ENCODE measurements at places on chromosomes 3 and 15. TPM values are rescaled to one million over a fixed set of nuclear protein-coding genes. Genes with fewer than 3 reads are reported as not detected.

REC114 gene
- total RNA-seq: not detected

DNA sequence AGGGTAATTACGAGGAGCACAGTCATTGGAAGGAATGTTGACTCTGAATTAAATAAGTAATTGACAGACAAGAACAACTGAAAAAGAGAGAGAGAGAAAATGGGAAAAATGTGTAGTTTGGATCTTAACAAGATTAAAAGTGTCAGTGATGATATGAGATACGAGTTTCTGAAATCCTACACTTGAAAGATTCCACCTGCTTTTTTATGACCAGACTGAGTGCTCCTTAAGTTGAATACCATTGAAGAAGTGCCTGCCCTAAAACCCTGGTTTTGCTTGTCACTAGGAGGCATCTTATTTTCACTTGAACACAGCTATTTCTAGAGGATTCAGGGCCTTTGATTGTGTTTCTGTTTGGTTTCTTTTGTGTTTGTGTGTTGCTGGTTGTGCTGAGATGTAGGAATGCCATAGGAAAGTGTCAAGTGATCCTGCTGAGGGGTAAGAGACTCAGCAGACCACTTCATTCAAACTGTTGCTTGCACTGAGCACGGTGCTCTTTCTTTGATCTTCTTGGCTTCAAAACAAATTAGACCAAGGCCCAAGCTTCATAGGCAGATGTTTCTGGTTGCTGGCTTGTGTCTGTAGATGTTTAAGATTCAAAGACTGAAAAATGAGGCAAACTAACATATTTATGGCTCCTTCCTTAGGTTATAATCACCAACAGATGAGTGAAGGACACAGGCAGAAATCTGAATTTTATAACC lies 17.2 kb upstream of the ABHD10 start:
- no peak for DNase-seq

GRCh38 chr3:128323206-128324081 lies 143.2 kb downstream of the DNAJB8 start:
- DNase-seq: no peak

DNA sequence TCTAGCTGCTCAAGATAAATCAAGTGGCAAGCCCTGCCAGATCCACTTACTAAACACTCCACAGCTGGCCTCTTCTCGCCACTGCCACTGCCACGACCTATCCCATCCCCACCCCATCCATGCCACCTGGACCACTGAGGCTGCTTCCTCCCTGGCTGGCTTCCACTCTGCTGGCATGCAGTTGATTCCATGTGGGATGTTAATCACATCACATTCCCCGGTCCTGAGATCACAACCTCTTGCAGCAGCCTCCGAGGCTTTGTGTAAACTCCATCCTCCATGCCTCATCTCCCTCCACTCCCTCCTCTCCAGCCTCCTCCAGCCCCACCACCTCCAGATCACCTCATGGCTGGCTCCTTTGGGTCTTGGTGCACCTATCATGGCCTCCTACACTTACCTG lies 7.7 kb downstream of the NCKIPSD start:
- no peak for DNase-seq

FBXL22 gene
- total RNA-seq: 26.2 TPM

DNA sequence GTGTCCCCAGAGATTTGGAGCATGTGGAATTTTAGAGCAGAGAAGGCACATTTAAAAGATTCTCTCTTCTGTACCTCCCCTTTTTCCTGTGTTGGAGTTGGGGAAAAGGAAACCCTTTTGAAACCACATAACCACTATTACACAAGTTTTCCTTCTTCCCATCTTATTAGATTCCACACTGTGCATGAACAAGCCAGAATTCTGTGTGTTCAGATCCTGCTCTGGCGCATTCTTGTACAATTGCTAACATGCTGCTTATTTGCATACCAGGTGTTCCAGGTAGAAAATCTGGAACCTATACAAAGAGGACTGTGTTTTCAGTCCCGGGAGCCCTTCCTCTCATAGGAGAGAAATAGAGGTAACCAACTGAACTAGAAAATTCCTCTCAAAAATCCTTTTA lies 2.6 kb upstream of the CIB2 start:
- no peak for DNase-seq

CLDN18 gene
- not detected for total RNA-seq

DNA sequence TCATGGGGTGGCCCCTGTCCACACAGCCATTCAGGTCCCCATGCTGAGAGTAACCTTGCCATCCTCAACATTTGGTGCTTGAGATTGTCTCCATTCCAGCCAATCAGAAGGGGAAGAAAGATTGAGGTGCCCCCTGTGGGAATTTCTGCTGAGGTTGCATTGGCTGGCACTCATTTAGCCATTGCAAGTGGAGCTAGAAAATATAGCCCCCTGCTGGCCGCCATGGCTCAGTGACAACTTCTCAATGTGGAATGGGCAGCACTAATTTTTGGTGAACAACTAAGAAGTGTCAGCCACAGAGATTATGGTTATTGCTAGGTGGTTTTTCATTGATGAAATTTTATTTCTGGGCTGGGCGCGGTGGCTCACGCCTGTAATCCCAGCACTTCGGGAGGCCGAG lies 22.0 kb downstream of the COL6A6 start:
- no peak for DNase-seq

- DNase-seq: peak; percentile 17
These were observed 79.0 kb downstream of the SERPINI1 start for GRCh38 chr3:167814441-167814951.

DNA sequence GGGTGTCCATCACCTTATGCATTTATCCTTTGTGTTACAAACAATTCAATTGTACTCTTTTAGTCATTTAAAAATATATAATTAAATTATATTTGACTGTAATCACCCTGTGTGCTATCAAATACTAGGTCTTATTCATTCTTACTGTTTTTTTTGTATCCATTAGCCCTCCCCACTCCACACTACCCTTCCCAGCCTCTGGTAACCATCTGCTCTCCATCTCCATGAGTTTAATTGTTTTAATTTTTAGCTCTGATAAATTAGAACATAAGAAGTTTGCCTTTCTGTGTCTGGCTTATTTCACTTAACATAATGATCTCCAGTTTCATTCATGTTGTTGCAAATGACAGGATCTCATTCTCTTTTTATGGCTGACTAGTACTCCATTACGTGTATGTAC lies 16.8 kb downstream of the C3orf20 start:
- DNase-seq: no peak

DNA sequence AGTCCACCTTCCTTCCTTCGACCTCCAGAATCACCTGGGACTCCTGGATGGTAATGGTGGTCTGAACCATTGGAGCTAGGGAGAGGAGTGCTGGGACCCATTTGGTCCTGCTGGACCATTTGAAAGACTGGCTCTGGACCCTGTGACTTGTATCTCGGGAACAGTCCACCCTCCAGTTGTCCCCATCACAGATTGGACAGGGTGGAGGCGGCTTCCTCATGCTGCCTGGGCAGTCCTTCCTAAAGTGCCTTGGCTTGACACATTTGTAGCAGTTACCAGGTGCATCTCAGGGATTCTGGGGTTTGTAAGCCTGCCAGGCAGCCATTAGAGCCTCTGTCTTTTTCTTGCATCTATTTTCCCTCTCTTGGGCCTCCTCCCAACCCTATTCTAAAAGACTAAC lies 758.1 kb downstream of the NAALADL2 start:
- DNase-seq: no peak

- no peak for DNase-seq
These were observed 43.6 kb downstream of the RYR3 start for GRCh38 chr15:33354411-33354810.

KCNAB1 gene
- total RNA-seq: 4.9 TPM

DNA sequence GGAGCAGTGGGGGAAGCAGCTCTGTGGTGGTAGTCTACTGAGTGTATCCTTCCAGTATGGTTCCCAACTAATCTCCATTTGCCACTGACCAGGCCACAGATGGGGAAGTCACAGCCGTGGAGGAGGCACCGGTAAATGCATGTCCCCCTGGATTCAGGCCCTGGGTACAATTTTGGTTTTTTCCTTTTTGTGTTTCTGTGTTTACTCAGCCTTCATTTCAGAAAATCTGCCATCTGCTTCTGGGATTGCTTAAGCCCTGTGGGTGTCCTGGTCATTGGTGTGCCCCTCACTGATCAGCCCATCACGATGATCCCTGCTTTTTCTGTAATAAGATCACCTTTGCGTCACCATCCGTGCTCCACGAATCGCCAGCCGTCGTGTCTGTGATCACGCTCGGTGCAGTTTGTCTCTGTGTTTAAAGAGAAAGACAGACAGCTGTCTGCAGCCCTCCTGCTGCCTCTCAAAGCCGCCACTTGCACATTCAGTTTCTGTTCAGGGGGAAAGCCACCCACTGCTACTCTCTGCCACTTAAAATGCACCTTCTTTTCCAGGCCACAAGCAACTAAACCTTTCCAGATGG lies 68.9 kb downstream of the DNASE1L3 start:
- DNase-seq: no peak

PRR20G gene
- not detected for total RNA-seq

DNA sequence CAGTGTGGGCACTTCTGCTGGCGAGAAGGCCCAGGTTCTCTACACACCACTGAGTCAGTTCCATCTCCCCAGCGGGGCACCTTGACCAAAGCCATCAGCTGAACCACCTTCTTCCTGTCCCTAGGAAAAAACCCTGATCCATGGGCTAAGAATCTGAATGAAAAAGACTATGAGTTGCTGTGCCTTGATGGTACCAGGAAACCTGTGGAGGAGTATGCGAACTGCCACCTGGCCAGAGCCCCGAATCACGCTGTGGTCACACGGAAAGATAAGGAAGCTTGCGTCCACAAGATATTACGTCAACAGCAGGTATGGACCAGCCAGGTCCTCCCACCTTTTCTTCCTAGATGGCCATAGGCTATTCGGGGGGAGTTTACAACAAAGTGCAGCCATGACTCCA lies 29.1 kb downstream of the TF start:
- DNase-seq: no peak

GRCh38 chr3:66154444-66154861 lies 66.3 kb upstream of the SLC25A26 start:
- no peak for DNase-seq

DNA sequence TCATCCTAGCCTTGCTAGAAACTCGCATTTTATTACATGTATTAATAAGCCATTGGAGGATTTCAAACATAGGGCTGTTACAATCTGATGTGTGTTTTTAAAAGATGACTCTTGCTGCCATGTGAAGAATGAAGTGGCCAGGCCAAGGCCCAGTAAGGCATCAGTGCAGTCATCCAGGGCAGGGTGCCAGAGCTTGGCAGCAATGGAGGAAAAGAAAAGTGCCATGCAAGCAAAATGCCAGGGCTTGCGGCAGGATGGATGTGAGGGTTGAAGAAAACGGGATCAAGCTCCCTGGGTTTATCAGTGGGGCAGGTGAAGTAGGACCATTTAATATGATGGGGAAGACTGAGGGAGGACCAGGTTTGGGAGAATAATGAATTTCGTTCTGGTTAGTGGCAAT lies 183.6 kb downstream of the MINAR1 start:
- no peak for DNase-seq

LRTM1 gene
- 13.4 TPM for total RNA-seq

DNA sequence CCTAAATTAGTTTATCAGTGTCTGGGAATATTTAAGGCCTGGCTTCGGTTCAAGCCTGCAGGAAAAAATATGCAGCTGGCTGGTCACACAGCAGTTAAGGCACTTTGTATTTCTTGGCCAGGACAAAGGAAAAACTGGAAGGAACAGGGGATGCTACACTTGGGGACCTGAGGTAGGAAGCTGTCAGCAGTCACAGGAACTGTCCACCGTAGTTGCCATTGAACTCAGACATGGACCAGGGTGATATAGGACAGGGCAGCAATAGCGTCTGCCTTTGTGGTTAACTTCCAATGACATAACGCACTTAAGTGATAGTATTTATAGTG lies 49.1 kb downstream of the NR1D2 start:
- DNase-seq: no peak

DNA sequence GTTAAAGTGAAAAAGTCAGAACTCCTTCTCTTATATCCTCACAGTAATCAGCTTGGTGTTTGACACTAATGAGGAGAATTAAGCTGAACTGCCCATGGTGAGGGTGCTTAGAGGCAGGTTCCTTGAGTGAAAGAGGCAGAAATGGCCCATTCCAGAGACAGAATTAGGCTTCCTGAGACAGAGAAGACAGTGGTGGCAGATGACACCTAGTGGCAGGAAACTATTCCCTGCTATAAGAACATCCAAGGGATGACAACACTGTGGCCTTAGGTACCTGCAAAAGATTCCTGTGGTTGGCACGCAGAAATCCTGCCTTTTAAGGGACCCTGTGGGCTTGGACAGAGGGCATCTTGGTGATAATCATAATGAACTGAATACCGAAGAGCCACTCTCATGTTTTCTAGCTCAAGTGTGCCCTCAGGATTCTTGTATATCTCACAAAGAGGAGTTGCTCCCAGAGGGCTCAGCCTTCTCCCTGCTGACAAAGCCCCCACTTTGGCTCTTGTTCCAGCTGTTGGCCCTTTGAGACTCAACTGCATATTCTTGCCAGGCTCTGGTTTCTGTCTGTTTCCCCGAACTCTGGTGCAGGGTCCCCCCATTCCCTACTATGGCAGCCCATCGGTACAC lies 56.0 kb downstream of the KBTBD12 start:
- no peak for DNase-seq

IGF2BP2 gene
- total RNA-seq: 42.7 TPM

- DNase-seq: no peak
These were observed 27.6 kb downstream of the SLC9A9 start for GRCh38 chr3:143820466-143821221.

DNA sequence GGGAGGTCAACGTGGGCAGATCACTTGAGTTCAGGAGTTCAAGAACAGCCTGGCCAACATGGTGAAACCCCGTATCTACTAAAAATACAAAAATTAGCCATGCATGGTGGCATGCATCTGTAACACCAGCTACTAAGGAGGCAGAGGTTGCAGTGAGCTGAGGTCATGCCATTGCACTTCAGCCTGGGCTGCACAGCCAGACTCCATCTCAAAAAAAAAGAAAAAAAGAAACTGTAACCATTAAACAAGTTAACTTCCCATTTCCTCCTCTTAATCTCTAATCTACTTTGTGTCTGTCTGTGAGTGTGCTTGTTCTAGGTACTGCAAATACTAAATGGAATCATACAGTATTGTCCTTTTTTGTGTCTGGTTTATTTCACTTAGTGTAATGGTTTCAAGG lies 2.7 kb downstream of the RBM6 start:
- no peak for DNase-seq

DNA sequence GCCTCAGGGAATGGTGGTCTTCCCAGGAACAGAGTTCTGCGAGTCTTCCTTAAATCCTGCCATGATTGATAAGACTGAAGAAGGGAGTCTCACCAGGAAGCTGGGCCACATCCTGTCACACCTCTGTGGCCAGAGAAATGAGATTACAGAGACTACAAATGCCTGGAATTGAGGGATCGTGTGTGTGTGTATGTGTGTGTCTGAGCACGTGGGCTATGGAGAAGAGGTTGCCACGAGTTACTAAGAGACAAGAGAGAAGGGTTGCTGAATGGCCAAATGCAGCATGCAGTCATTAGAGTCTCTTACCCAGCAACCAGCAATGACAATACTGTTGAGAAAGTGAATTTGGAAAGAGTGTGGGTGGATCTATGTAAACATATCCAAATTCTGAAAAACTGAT lies 443.1 kb downstream of the MFSD1 start:
- DNase-seq: no peak

HRH1 gene
- 19.0 TPM for total RNA-seq
